ENCODE measurements at places on chromosomes 16 and 17.

DNA sequence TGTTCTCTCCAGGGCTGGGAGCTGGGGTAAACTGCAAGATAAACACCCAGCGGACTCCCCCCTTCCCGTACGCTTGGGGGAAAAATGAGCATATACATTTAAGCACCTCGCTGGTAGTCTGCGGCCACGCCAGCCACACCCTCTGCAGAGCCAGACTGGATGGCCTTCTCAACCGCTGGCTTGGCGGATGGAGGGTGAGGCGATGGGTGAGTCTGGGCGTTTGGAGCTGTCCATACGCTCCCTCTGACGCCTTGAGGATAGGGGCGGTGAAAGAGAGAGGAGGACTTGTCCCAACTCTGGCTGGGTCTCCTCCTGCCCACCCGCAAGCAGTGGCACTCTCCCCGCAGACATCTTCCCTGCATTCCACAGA is 1.0 kb downstream of the ITGA3 start:
- no peak for DNase-seq

DNA sequence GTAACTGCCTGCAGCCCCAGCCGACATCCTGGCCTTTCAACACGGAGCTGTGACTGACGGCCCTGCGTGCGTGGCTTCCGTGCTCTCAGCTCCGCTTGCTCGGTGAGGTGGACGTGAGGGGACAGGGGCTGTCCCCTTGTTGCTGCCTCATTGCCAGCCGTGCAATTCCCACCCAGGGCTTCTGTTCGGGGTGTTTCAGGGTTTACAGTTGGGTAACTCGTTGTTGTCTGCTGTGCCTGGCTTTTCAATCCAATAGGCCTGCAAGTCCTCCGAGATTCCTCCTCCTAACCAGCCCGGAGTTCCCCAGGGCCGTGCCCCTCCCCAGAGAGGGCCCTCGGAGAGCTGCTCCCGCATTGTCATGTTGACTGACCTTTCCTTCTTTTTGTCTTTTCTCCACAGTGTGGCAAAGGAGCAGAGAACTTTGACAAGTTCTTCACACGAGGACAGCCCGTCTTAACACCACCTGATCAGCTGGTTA is 31.4 kb upstream of the CACNG5 start:
- no peak for DNase-seq

DNA sequence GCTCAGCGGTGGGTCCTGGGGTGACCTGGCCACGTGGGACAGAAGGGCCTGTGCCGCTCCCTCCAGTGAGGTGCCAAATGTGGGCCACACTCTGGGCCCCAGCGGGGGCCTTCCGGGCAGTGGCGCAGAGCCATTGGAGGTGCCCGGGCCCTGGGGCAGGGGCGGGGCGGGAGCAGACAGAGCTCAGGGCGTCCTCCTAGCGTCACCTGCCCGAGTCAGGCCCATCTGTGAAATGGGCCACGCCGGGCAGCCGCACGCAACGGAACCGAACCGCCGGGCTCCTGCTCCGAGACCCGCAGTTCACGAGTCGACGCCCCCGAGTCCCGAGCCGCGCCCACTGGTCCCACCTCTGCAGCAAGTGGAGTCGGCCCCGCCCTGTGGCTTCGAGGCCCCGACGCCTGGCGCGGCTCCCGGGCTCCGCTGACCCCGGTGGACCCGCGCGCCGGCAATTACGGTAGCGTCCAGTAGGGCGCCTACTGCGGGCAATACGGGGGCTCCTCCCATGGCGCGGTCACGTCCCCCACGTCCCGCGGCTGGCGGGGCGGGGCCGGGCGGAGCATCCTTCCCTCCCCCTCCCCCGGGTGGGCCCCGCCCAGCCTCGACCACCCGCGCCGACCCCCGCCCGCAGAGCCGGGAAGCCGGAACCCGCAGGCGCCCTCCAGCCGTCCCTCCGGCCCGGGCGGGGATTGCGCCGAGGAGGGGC is 1.9 kb downstream of the SLC16A3 start:
- peak; percentile 89 for DNase-seq

DNA sequence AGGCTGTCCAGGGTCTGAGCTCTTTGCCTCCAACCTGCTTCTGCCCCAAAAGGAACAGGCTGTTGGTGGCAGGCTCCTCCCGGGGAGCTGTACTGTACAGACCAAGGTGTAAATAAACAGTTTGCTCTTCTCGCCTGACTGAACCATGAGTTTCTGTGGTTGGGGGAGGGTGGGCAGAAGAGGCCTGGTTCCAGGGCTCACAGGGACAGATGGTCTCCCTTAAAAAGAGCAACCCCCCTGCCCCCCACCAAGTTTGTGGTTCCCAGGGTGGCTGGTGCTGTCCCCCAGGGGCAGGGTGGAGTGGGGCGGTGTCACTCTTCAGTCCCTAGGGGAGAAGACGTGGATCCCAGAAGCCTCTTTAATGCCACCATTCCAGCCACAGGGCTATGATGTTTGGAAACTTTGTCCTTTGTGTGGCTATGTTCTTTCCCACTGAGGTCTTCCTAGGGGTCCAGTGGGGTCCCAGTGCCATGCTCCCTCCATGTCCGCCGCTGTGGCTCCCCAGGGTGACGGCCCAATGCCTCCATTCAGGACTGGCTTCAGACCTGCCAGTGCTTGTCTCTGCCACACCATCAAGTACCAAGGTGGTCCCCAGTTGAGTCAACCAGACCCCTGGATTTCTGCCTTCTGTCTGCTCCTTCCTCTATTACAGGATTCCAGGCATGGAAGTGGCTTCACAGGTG is 146.7 kb downstream of the RAB11FIP4 start:
- DNase-seq = no peak

- no peak for DNase-seq
These were observed 7.5 kb downstream of the STX1B start for GRCh38 chr16:31002862-31003341.

DNA sequence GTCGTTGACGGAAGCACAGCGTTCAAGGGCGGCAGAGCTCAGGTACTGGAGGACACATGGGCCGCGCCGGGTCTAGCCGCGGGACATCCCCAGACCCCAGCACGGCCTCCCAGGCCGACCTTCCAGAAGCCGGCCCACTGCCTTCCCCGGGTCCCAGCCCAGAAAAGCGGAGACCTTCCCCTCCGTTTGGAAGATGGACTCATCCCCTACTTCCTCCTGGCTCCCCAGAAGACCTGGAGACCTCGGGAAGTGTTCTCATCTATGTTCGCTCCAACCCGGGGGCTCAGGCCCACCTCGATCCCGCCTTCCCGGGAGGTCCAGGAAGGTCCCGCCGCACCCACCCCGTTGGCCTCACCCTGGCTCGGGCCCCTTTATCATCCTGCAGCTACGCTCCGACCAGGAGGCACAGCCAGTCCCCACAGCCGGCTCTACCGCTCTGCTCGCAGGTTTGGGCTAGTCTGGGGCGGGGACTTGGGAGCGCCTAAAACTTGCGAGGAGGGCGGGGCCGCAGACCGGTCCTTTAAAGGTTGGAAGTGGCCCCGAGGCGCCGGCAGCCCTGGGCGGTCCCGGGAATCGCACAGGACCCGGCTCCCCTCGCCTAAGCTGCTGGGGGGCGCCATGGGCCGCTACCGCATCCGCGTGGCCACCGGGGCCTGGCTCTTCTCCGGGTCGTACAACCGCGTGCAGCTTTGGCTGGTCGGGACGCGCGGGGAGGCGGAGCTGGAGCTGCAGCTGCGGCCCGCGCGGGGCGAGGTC is at the start of gene ALOX12:
TSS of gene ALOX12 (plus strand) at position 550 of the 756 bp plus-strand sequence. CDS start at position 619, 69 bp downstream.
- no peak for DNase-seq

- peak; percentile 84 for DNase-seq
These were observed 10.6 kb upstream of the NUDT16L1 start for GRCh38 chr16:4682616-4683254.

- no peak for DNase-seq
These were observed 18.5 kb upstream of the DOC2B start for GRCh38 chr17:199806-200545.

DNA sequence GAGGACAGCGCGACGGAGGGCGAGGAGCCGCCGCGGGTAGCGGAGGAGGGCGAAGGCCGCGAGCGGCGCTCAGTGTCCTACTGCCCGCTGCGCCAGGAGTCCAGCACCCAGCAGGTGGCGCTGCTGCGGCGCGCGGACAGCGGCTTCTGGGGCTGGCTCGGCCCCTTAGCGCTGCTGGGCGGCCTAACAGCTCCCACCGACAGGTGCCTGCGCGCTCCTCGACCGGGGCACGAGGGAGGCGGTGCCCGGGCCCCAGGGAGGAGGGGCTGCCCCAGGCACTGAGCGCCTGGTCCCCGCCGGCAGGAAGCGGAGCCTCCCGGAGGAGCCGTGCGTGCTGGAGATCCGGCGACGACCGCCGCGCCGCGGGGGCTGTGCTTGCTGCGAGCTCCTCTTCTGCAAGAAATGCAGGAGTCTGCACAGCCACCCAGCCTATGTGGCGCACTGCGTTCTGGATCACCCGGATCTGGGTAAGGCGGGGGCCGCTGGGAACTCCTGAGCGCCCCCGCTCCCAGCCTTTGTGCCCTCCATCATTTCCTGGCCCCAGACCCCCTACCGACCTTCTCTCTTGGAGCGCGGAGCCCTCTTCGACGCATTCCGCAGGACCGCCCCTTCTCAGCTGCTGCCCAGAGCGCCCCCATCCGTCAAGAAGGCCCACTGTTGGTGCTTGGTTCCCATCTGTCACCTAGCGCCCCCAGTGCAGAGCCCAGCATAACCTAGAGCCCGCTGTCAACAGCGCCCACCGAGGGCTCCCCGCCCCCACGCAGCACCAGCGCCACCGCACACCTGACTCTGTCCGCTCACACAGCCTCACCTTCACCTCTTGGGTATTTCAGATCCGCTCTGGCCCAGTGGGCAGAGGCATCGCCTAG is 3.7 kb downstream of the C17orf50 start:
- peak; percentile 97 for DNase-seq

DNA sequence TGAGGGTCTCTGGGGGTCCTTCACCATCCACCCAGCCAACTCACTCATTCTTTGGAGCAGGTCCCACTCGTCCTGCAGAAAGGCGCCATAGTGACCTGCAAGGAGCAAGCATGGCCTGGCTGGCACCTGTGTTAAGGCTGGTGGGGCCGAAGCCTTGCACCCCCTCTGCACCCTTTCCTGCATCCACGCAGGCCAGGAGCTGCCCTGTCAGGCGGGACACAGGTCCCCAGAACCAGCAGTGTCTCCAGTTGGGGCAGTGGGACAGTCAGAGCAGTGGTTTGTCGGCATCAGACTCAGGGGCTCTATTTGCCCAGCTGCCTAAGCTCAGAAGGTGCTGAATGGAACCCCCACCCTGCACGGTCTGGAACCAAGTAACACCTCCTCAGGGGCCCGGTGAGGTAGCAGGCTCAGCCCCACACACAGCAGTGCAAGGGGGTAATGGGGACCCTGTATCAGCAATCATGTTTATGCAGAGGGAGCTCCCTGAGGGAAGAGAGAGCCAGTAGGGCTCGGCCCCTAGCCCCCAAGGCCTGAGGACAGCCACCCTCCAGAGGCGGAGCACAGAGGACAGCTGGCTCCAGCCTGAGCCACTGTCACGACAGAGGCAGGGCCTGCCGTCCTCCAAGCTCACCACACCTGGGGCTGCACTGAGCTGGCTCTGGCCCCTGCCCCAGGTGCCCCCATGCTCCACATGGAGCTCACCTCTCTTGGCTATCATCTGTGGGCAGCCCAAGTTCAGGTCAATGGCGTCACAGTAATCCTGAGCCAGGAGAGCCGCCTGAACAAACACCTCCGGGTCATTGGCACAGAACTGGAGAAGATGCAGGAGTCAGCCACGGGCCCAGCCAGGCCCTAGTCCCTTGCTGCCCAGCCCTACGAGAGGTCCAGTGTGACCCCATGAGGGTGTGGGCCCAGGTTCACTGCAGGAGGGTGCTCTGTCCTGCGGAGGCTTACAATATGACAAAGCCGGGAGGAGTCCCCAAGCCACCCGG is 1.9 kb downstream of the DUS1L start:
- DNase-seq = no peak

DNA sequence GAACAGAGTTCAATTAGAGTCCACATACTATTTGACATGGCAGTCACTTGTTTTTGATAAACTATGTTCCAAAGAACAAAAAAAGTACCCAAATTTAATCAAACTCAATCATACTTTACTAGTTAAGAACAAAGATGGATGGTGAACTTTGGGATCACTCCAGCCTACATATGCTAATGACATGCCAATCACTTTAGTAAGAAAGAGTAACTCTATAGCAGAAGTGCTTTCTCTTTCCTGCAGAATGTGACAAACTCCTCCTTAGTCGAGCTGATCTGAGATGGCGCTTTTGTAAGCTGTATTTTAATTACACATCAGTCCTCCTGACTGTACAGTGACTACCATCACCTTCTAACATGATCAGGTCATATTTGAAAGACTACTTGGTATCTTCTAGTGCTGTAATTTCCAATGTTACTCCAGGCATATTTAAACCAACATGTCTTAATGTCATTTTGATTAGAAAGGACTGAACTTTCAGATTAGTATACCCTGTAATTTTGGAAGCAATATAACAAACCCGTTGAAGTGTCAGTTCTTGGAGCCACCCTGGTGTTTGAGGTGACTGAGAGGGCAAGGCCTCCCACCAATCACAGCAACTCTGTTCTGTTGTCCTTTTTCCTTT is 4.1 kb downstream of the NETO2 start:
- no peak for DNase-seq

- no peak for DNase-seq
These were observed 2.3 kb downstream of the BAIAP2 start for GRCh38 chr17:81037026-81037797.

- no peak for DNase-seq
These were observed 62.1 kb downstream of the ABHD15 start for GRCh38 chr17:29504711-29505110.
